ENCODE measurements at places on chromosomes 5 and 9. TPM values are rescaled to one million over a fixed set of nuclear protein-coding genes. Genes with fewer than 3 reads are reported as not detected.

The RPL12 gene
- 1,311 TPM for total RNA-seq

The GHR gene
- total RNA-seq, result not detected

The INSYN2B gene
- total RNA-seq, result not detected

The FREM1 gene
- not detected for total RNA-seq

The OR1Q1 gene
- not detected for total RNA-seq

The FCN2 gene
- not detected for total RNA-seq

The NFIB gene
- total RNA-seq, result not detected

The CORO2A gene
- total RNA-seq, result 0.96 TPM

The TIMD4 gene
- 5.5 TPM for total RNA-seq

The TAF11L3 gene
- not detected for total RNA-seq

The PRDM9 gene
- not detected for total RNA-seq

The CLPTM1L gene
- 102 TPM for total RNA-seq

The SOHLH1 gene
- not detected for total RNA-seq

The AGPAT2 gene
- total RNA-seq, result 38.3 TPM

The PCA3 gene
- total RNA-seq, result not detected

The LHX2 gene
- total RNA-seq, result not detected

The RNF208 gene
- 10.1 TPM for total RNA-seq

The PCDHGA1 gene
- total RNA-seq, result 0.09 TPM

The CAMK2A gene
- not detected for total RNA-seq

The TMEM174 gene
- total RNA-seq, result not detected

The TLX3 gene
- not detected for total RNA-seq

The RELL2 gene
- 15.9 TPM for total RNA-seq

The SPINK4 gene
- total RNA-seq, result not detected

The TXNDC8 gene
- not detected for total RNA-seq

The KDM4C gene
- 38.4 TPM for total RNA-seq

The C9 gene
- total RNA-seq, result not detected

The ARRDC1 gene
- 71.1 TPM for total RNA-seq

The AQP3 gene
- total RNA-seq, result 2.1 TPM

Measured in activated T-helper 2 cell treated with anti-CD3 and anti-CD28 coated beads, Interferon-gamma antibody, Interleukin-2, Interleukin-4, amounts not matched to agents 10 μg/mL and 5 μg/mL and 100 μg/mL, durations not matched to agents 14 hours and 24 hours and 36 hours (primary cell).